CD4-positive, alpha-beta T cell treated with Interferon alpha-2 for 1 hour (primary cell): ENCODE measurements at places on chromosomes 5 and 9.

DNA sequence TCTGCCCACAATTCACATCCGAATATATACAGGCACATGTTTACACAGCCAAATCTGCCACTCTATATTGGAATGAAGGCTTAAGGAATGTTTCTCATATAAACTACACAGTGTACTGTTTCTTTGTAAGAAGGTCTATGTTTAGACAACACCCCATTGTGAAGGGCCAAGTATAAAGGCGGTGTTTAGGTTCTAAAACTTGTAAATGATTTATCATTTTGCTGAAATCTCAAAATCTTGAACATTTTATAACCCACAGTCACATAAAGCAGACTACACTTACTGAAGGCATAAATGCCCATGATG, 94.0 kb downstream of the ZNF608 start:
- no peak for DNase-seq

DNA sequence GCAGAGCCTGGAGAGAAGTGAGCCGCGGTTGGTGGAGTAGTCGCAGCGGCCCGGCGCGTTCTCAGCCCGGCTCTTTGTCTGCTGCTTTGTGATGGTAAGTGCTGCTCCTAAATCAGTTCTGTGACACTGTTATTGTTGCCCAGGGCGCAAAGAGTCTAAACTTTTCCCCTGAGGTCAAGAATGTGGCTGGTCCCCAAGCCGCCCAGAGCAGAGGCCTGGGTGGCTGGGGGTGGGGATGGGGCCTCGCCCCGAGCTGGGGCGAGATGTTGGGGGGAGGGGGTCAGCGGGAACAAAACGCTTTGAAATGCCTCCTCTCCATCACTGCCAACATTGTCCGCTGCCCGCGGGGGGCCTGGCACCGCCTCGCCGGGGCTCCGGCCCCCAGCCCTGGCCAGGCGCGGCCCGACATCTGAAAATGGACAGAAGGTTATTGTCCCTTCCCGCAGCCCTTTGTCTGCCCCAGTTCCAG, 11.7 kb upstream of the CERCAM start:
- DNase-seq = no peak

DNA sequence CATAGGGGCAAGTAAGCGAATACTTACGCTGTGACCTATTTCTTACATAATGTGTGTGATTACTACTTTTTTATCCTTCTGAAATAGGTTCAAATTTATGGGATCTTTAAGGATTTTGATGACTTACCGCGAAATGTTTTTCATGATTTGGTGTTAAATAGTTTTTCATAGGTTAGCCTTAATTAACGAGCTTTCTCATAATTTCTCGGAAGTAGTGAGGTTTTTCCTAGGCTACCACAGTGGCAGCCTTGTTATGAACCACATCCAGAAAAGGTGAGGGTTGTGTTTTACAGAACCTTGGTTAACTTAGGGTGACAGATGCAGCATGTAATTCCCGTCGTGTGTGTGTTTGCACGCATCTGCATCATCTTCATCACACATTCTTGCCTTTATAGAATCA, 1.3 kb downstream of the SH3GL2 start:
- DNase-seq = no peak

DNA sequence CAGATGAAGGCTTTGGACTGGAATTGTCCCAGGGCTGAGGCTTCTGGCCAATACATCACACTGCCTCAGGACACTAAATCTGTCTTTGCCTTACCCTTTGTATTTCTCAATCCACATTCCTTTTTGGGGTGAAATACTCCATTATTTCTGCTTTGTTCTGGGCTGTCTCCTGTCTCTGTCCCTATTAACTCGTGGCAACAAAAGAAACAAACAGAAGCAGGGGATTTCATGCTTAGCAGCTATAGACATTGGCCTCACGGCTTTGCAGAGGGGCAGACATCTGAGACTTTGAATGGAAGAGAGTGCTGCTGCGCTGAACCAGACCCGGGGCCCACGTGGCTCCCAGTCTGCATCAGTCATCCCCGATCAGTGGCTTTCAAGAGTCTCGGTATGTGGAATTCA, 129.7 kb downstream of the ARL15 start:
- no peak for DNase-seq

DNA sequence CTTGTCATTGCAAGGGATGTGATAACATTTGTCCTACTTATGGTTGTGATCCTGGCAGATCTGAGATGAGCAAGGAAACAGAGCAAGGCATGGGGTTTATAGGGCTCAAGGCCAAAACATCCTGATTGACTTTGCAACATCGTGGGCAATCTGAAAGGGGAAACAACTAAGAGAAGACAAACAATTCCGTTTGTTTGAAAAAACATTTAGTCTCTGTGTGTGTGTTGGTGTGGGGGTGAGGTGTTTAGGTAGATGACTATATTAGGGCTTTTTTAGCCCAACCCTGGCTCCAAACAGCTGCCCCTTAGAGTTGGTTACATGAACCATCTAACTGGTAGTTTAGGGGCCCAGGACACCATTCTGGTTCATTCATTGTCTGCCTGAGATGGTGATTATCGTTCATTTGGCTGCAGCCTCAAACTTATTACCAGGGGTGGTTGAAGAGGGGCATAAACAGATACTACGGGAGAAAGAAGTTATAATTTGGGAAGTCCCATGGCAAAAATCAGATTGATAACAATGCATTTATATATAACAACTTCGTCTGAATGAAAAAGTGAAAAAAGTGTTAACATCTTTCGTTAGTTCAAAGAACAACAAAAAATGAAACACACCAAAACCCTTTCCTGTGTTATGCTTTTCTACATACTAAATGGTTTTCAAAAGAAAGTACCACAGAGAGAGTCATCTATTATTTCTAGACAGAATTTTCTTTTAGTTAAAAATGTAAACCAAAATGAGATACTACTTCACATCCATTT, 5.7 kb downstream of the FYB1 start:
- peak; percentile 49 for DNase-seq

- DNase-seq = no peak
These were observed 10.5 kb upstream of the MRNIP start for GRCh38 chr5:179869101-179869500.

DNA sequence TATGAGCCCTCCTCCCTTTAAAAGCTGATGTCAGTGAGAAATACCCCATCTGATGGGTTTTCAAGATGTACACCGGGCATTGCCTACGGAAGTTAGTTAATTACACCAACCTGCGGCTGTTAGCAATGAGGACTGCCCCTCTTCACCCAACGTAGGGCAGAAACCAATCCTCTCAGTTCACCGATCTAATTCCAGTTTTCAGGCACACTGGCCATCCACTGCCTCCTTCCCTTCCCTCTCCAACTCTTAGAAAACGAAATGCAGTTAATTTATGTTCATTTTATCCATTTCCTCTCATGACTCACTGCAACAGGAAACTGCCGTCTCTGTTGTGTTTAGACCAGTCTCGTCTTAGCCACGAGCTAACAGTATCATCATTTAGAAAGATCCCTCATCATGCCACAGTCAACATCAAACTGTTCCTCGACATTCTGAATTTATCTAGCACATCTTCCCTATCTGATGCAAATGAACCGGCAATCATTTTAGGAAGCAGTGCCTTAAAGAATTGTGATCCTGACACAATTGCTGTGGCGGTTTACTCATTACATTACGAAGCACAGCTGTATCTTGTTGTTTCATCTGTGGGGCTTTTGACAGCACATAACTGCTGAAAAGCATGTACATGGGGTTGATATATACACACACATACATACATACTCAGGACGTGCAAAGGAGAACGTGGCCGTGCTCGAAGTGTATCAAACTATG, 168.6 kb downstream of the EFNA5 start:
- no peak for DNase-seq

GRCh38 chr9:35636135-35636876, 14.4 kb downstream of the SIT1 start:
- no peak for DNase-seq

DNA sequence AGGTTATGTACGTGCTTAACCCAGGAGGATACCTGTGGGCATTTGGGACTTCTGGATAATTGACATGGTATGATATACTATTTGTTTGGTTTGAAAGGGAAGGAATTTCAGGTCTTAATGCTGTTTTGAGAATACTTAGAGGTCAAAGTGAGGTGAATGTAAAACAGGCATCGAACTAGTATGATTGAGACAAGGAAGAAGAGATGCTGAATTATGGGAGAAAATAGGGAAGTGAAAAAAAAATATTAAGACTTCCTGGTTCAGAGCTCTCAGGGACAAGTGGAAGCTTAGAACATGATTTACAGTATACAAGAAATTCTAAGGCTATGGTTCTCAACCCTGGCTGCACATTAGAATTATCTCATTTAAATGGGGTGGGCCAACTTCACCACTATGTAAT, 115.3 kb downstream of the CD180 start:
- no peak for DNase-seq

DNA sequence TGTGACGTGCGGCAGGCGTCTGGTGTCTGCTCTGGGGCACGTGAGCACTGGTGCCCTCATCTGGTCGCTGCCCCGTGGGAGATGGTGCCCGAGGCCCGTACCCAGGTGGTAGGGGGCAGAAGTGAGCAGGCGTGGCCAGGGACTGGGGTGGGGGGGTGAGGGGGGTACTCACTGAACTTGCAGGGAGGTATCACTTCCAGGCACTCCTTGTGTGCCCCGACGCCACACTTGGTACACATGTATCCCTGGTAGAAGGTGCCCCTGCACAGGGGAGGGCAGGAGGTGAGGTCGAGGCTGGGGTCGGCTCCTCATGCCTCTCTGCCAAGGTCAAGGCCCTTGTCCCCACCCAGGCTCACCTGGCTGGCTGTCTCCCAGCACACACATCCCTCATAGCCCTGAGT, 45.2 kb upstream of the SARDH start:
- DNase-seq = no peak

DNA sequence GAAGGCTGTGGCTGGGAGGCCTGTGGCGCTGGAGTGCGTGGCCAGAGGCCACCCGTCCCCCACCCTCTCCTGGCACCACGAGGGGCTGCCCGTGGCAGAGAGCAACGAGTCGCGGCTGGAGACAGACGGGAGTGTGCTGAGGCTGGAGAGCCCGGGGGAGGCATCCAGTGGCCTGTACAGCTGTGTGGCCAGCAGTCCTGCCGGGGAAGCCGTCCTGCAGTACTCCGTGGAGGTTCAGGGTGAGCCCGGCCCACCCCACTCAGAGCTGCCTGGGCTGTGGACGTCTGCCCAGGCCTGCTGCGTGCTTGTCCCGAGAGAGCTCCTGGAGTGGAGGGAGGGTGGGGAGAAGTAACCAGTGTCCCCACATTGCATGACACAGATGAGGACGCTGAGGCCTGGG, 89.2 kb downstream of the HMCN2 start:
- no peak for DNase-seq

DNA sequence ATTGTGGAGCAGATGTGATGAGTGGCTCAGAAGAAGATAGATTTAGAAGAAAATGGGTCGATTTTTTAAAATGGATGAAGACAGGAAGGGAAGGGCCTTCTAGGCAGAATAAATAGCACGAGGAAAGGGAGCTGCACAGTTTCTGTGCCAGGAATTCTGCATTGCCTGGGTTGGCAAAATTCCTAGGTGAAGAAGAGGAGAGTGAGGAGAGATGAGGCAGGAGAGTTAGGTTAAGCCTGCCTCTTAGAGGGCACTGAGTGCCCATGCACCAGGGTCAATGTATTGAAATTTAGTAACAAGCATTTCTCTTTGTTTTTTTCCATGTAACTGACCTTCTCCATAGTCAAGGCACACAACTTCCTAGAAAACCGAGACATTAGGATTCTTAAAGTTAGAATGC, 159.5 kb downstream of the YTHDC2 start:
- no peak for DNase-seq

- no peak for DNase-seq
These were observed 200.5 kb downstream of the ARHGEF28 start for GRCh38 chr5:73826301-73827105.

GRCh38 chr5:101663543-101663942, 632.5 kb downstream of the SLCO4C1 start:
- no peak for DNase-seq

DNA sequence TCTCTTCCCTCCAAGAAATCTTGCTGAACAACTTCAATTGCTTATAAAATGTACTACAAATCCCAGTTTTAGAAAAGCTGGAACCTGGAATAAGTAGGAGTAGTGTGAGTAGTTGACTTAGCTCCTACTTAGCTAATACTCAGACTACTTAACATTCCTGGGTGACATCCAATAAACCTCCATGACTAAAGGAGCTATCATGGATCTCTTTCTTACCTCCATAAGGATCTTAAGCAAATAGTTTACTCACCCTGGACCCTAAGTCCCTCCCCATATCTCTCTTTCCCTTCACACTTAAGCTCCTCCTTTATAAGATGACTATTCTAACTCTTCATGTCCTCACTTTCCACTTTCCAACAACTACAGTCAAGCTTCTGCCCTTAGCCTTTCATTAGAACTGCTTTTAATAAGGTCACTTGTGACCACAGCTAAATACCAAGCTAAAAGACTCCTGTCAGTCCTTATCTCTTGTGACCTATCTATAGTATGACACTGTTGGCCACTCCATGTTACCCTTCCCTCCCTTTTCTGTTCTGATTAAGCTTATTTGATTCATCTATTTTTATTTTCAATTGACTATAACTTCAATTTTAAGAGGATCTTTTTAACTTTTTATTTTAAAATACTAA, 194.9 kb downstream of the RFX3 start:
- DNase-seq = no peak

DNA sequence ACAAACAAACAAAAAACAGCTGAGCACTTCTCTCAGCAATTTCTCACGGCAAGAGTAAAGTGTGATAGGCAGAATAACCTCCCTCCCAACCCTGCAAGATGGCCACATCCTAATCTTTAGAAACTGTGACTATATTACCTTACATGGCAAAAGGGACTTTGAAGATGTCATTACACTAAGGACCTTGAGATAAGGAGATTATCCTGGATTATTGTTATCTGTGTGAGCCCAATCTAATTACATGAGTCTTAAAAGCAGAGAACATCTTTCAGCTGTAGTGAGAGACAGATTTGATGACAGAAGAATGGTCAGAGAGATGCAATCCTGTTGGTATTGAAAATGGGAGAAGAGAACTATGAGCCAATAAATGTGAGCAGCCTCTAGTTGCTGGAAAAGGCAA, 347.9 kb downstream of the CDH9 start:
- no peak for DNase-seq

GRCh38 chr9:104279535-104280177, 185.5 kb downstream of the SMC2 start:
- no peak for DNase-seq
